Endothelial cell of umbilical vein (primary cell): ENCODE measurements at places on chromosomes 16 and 17.

GRCh38 chr17:75843577-75844529, at the start of gene UNC13D:
Gene UNC13D (minus strand): TSS chr17:75844404. CDS start chr17:75844337, 67 bp downstream.
- DNase-seq, result peak; percentile 32

- no peak for DNase-seq
Observed at GRCh38 chr17:80559825-80560251, 15.2 kb downstream of the RPTOR start.

DNA sequence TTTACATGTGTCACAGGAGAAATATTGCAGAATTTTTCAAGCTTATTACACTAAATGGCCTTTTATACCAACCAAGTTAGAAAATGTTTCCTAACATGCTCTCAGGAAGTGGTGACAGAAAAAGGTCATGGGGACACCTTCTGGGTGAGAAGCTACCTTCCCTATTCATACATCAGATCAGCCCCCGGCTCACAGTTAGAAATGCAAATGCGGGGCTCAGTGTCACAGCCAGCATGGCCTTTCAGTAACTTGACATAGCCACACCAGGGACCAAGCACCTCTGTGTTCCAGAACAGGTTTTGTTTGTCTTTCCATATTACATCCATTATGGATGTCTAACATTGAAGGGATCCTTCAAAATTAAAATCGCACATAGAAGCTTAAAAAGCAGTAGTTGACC, 59.5 kb downstream of the CHD9NB start:
- no peak for DNase-seq

- DNase-seq, result no peak
Observed at GRCh38 chr16:21218153-21218552, 6.8 kb upstream of the ZP2 start.

- no peak for DNase-seq
Observed at GRCh38 chr17:75511610-75512575, 3.4 kb downstream of the CASKIN2 start.

DNA sequence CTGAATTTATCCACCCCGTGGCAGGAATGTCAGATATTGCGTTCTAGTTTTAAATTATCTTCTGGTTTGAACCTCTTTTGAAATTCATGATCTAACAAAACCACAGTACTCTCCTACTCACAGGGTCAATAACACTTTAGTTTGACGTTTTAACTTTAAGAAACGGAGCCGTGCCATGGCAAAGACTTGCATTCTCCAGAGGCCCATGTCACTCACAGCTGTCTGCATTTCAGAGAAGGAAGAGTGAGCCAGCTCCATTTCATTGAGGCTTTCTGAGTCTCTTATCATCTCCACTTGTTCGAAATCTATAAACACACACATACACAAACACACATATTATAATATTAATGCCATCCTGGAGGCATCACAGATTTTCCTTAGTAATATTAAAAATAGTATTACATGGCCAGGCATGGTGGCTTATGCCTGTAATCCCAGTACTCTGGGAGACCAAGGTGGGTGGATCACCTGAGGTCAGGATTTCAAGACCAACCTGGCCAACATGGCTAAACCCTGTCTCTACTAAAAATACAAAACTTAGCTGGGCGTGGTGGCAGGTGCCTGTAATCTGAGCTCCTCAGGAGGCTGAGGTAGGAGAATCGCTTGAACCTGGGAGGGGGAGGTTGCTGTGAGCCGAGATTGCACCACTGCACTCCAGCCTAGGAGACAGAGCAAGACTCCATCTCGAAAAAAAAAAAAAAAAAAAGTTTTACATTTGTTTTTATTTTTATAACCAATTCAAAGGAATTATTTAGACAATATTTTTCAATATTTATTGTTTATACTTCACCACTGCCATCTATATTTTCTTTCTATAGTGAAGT, 35.6 kb downstream of the ABCA6 start:
- no peak for DNase-seq

DNA sequence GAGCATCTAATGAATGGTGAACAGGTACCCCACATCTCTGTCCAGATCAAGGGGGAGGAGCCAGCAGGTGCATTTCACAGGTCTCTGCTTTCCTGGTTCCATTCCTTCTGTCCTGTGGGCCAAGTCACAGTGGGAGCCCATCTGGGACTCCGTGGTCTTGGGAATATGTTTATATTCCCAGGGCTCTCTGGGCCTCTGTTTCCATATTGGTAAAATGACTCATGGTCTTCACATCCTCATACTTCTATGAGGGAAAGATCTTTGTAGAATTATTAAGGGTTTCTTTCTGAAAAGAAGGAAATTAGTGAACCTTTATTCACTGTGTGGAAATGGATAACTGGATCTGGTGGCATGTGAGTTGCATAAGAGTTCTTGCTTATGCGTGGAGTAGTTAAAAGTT, 6.2 kb downstream of the MYOCD start:
- DNase-seq, result no peak

GRCh38 chr17:29645515-29646051, 22.9 kb upstream of the CORO6 start:
- DNase-seq, result peak; percentile 46

DNA sequence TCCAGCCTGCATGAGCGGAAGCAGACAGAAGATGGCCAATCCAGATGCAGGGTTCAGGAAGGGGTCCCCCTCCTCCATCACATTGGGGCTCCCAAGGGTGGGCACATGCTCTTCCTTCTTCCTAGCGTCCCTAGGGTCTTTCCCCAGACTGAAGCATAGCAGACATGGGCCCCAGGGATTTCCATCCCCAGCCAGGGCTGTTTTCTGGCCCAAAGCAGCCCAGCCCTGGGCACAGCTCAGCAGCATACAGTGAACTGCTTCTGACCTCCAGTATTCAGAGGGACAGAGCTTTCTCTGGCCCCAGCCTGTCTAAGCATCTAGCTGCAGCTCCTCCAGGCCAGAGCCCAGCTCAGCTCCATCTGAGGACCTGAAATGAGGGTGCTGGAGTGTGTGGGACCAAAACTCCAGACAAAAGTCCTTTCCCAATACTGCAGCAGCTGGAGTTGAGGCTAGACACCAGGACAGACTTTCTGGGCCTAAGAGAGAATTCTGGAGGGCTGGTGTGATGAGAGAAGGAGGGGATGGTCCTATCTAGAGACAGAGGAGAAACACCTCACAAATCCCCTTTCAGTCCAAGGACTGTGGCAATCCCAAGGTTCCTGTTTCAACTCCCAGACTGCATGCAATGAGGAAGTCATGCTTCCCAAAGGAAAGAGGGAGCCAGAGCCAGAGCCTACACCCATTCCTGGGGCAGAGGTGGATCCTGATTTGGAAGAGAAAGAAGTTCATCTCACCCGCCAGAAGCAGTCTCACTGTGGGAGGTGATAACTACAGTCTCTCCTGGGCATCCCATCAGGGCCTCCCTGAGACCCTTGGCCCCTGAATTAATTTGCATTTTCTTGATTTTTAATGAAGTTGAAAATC, 4.5 kb upstream of the FOXN1 start:
- DNase-seq, result no peak

DNA sequence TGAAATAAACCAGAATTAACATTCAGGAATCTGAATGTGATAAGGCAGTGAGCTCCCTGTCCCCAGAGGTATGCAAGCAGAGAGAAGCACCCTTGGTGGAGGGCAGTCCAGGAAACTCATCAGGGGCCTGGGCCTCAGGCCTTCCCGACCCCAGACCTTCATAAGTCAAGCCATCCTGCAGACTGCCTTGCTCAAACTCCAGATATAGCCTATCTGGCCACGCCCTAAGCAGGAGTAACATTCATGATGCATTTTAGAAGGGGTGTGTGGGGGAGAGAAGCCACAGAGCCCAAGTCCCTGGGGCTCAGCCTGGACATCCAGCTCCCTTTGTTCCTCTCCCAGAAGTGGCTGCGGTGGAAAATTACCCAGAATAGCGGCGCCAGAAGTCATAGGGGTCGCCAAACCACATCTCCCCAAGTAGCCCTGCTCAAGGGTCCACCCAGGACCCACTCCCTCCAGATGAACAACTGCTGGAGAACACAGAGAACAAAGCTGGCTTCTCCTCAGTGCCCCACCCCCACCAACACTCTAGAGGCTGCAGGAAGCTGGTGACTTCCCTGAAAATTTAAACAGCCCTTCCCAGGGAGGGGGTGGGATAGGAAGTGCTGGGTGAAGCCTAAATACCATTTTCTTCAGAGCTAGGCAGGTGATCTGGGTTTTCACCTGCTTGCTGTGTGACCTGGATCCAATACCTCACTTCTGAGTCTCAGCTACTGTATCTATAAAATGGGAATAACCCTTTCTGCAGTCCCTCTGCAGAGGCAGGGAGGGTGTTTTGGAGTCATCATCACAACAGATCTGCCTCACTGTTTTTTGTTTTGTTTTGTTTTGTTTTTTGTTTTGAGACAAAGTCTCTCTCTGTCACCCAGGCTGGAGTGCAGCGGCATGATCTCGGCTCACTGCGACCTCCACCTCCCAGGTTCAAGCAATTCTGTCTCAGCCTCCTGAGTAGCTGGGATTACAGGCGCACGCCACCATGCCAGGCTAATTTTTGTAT, 1.5 kb upstream of the SREBF1 start:
- DNase-seq, result peak; percentile 59

DNA sequence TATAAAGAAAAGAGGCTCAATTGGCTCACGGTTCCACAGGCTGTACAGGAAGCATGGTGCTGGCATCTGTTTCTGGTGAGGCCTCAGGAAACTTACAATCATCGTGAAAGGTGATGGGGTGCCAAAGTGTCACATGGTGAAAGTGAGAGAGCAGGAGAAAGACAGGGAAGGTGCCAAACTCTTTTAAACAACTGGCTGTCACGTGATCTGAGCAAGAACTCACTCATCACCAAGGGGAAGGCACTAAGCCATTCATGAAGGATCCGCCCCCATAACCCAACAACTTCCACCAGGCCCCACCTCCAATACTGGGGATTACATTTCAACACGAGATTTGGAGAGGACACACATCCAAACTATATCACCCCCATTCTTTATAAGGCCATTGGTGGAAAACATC, 28.4 kb upstream of the HS3ST2 start:
- DNase-seq, result no peak

- DNase-seq, result peak; percentile 97
Observed at GRCh38 chr17:5526821-5527598, 40.6 kb downstream of the MIS12 start.

DNA sequence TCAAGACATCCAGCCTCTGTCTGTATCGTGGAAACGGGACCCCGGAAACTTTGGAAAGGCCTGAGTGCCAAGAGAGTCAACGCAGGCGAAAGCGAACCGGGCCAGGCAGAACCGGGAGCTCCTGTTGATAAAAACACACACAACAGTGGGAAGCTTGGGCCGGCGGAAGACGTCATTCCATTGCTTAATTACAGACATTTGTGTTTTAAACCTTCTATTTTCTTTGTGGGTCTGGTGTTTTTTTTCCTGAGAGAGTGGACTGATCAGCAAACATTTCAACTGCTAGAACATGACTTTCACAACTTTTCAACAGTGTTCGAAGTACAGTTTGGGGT, 878 bp upstream of the RNF157 start:
- no peak for DNase-seq

DNA sequence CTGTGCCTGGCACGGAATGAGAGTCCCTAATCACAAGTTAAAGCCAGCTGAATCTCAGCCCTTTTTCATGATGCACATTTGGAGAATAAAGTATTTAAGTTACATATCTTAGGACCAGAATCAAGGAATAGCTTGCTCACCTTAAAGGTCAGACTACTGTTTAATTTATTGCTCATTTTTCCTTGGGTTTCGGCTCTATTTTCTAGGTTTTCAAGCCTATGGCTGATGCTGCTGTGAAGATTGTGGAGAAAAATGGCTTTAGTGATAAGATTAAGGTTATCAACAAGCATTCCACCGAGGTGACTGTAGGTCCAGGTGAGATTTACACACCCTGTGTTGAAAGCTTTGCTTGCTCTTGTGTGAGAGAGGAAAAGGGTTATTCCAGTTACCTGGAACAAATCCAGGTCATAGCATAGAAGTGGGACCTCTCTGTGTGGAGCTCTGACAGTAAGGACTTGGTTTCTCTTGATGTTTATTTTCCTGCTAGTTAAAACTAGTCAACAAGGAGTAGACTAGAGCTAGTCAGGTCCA, 18.1 kb downstream of the PRMT7 start:
- no peak for DNase-seq

DNA sequence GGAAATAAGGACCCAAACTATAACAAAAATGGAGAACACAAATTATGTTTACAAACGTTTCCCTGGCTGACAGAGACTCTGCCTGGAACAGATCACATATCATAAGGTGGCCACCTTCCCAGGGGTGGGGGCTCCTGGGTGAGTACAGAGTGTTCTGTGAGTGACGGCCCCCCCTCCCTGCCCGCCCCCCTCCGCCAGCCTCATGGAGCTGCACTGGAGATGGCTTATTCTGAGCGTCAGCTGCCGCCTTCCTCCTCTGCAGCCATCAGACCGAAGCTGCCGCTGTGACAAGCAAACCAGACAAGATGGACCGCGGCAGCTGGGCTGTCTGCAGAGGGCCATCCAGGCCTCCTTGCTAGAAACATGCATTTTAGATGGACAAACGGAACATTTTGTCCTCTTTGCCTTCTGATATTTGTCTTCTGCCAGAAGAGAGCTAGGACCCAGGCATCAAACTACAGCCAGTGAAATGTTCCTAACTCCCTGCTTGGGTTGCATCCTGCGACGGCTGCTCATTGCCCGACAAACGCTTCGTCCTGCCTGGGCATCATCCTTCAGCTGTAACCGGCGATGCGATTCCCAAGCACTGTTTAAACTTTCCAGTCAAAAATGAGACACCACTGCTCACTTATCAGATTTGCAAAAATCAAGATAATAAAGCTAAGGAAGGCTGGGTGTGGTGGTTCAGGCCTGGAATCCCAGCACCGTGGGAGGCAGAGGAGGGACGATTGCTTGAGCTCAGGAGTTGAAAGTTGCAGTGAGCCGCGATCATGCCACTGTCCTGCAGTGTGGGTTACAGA, 15.3 kb upstream of the RPTOR start:
- DNase-seq, result no peak

DNA sequence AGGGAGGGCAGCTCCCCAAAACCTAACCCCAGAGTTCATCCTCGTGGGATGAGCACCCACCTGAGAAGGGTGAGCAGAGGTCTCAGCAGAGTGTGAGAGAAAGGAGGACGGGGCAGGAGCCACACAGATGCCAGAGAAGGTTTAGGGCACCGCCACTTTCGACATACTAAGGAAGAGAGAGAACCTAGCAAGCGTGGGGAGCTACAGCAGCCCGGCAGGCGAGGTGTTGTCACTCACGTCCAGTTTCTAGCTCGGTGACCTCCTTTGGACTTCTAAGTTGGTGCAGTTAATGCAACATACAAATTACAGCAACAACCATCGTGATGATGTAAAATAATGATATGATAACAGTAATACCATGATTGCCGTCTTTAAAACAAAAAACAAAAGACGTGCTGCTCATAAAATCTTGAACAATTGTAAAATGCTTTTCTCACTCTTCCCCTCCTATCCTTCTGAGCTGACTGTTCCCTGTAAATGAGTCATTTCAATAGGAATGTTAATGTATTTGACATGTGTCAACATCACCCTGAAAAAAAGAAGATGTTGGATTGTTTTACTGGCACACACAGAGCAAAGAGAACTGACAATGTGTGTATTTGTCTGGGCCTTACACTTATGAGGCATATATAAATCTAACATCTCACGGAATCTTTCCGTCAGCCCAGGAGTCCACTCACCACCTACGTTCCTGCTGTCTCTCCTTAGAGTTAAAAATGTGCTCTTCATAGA, 158.2 kb upstream of the MAF start:
- DNase-seq, result no peak
